ENCODE measurements at places on chromosomes 5 and 9.

- no peak for DNase-seq
Observed at GRCh38 chr5:168227973-168228615, 63.4 kb upstream of the WWC1 start.

DNA sequence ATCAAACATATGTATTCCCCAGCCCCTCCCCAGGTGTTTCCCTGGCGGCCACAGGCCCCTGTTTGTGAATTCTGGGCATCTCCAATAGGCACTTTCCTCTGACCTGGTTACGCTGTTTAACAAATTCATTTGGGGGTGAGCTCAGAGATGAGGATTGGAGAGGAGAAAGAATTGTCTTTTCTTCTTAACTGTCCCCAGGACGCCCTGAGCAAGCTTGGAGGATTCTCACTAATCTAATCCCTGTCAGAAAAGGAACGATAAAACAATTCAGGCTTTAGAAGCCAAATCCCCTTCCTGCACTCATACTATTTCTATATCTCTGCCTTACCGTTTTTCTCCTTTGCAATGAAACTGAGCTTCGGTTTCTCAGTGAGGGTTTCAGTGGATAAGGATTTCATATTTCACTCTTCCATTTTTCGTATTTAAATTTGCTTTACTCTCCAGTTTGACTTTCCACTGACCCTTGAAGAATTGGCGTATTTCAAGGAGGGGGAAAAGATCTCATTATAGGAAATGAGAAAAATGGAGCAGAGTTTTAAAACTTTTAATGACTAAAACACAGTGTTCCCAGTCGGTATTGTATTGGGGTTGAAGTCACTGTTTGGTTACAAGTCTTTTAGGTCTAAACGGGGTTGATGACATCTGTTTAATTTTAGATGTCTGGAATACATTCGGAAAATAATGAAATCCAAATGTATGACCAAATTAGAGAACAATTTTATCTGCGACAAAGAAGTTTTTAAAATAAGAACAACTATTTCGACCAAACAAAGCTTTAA lies 180.1 kb downstream of the MACROH2A1 start:
- no peak for DNase-seq

GRCh38 chr5:114362197-114362976 lies 517 bp downstream of the KCNN2 start:
- DNase-seq, result no peak

DNA sequence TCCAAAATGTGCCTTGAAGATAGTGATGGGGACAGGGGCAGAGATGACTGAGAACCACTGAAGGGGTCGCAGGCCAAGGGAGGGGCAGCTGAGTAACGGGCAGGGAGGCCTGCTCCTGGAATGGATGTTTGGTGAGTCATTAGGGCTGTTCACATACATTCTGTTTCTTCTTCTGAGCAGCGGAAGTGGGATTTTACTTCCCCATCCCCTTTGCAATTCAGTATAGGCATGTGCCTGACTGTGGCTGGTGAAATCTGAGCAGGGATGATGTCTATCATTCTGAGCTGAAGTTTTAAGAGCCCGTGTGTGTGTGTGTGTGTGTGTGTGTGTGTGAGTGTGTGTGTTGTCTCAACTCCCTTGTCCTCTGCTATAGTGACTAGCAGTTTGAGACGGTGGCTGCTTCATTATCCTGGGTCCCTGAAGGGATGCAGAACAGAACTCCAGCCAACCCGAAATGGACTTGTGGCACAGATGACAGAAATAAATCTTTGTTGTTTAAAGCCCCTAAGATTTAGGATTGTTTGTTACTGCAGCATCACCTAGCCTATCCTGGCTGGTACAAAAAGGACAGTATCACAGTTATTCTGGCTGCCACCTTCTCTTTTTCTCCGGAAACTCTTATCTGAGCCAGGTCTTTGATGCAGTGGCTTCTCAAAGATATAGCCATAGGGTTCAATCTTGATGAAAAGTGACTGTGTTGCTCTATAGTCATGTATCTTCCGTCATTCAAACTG lies 29.2 kb upstream of the TGFBI start:
- DNase-seq, result no peak

- DNase-seq, result no peak
Observed at GRCh38 chr5:78823196-78823595, 161.9 kb downstream of the ARSB start.

GRCh38 chr9:94743035-94743954 lies 16.8 kb downstream of the AOPEP start:
- DNase-seq, result no peak

GRCh38 chr5:74233571-74233970 lies 407.0 kb downstream of the ENC1 start:
- no peak for DNase-seq

GRCh38 chr5:151357097-151357496 lies 9.7 kb upstream of the SLC36A2 start:
- no peak for DNase-seq

DNA sequence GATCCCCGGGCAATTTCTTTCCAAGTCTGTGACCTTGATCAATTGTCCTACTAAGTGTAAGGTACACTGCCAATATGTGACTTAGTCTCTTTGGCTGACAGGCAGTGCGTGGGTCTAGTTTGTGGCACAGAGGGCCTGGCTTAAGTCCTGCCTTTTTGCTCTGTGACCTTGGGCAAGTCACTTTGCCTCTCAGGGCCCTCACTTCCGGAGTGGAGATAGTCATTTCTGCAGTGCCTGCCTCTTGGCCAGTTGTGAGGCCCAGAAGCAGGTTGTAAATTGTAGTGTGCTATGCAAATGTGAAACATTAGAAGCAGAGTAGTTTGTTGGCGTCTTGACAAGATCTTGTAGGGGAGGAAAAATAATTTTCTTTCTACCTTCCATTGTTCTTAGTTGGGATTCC lies 39.0 kb downstream of the KIF4B start:
- no peak for DNase-seq

GRCh38 chr5:40367255-40367654 lies 312.5 kb upstream of the PTGER4 start:
- no peak for DNase-seq

GRCh38 chr5:139768807-139769465 lies 26.7 kb upstream of the PSD2 start:
- no peak for DNase-seq

DNA sequence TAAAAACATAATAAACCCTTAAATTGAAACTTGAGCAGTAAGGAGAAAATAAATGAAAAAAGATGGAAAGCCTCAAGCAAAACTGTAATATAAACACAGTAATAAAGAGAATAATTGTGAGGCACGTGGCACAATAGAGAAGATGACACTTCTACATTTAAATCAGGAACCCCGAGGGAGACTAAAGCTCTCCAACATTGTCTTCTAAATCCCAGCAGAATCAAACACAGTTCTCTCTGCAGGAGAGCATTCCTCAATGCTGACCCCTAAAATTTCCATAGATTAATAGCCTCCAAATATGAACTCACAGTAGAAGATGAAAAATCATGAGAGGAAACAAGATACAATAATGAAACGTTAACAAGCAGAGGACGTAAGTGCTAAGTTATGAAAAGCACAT lies 721.2 kb upstream of the COX7C start:
- no peak for DNase-seq

DNA sequence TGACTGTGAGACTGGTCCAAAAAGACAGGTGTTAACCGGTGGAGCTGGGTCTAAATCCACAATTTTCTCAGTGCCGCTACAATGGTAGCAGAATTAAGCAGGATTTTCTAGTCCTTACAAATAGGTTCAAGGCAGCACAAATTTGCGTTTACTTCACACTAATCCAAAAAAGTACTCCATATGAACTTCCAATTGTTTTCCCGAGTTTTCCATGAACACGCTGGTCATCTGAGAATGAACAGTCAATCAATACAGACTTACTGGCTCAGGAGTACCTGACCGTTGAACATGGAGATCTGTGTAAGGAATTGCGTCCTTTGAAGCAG lies 709 bp downstream of the SLC35D2 start:
- no peak for DNase-seq

- no peak for DNase-seq
Observed at GRCh38 chr5:113478691-113479090, 9.6 kb downstream of the MCC start.

DNA sequence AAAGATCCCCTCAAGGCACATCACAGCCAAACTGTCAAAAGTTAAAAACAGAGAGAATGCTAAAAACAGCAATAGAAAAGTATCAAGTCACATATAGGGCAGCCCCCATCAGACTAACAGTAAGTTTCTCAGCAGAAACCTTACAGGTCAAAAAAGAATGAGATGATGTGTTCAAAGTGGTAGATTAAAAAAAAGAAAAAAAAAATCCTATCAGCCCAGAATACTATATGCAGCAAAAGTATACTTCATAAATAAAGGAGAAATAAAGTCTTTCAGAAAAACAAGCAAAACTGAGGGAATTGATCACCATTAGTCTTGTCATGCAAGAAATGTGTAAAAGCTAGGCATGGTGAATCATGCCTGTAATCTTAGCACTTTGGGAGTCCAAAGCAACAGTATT lies 99.9 kb upstream of the RAD23B start:
- DNase-seq, result no peak

DNA sequence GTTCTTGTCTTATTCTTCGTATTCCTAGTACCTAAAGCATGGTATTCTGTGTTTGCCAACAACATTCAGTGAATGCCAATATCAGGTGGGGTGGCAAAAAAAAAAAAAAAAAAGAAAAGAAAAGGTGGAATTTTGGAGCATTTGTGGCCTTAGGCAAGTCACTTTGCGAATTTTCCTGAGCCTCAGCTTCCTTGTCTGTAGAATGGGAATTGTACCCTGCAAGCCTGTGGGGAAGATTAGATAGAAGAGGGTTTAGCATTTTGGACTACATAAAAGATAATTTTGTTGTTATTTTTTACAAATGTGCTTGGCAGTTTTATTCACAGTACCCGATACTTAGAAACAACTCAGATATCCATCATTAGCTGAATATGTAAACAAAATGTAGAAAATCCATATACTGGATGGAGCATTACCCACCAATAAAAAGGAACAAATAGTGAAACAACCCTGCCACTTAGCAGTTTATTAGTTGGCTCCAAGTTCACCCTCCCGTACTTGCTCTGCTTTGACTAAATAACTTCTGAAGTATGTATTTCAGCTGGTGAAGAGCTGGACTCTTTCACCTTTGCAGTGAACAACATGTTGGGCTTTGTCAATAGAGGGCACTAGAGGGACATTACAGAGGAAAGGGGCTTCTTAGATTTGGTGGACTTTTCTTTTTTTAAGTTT lies 13.6 kb downstream of the UBE2D2 start:
- DNase-seq, result no peak

GRCh38 chr5:78566747-78567425 lies 81.7 kb downstream of the LHFPL2 start:
- DNase-seq, result no peak

- no peak for DNase-seq
Observed at GRCh38 chr9:111979561-111979960, 82.9 kb downstream of the UGCG start.

DNA sequence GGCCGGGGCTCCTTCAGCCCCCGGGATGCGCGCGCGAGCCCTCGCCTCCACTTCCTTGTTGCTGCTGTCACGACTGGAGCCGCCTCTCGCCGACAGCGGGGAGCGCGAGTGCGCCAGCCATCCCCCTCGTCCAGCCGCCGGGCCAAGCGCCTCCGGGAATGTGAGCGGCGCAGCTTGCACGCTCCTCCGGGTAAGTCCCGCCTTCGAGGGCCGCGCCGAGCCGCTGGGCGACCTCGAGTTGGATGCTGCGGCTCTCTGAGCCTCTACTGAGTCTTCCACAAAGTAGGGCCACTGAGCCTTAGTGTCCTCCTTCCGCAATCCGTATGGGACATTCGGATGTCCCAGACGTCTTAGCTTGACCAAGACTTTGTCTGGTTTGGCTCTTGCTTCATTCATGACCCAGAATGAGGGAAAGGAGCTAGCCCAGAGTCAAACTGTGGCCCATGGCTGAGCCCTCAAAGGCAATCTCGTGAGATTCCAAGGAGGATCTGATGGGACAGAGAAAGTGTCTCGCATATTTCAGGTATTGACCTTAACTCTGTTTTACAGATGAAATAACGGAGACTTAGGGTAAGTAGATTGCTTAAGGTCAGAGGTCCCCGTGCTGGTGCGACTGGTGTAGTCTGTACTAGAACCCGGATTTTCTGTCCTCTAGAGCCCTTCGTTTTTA lies 586 bp downstream of the HMGXB3 start:
- DNase-seq, result no peak

GRCh38 chr9:111158363-111158762 lies 120.1 kb upstream of the LPAR1 start:
- no peak for DNase-seq

All from DMS153 (cell line).